ENCODE measurements at places on chromosomes 7 and 10. TPM values are rescaled to one million over a fixed set of nuclear protein-coding genes. Genes with fewer than 3 reads are reported as not detected.

Gene CNPY1
- total RNA-seq = not detected

Gene SPDYE18
- total RNA-seq = not detected

Gene HOXA3
- not detected for total RNA-seq

Gene HOXA11
- total RNA-seq = not detected

Gene ANKRD2
- total RNA-seq = 1.4 TPM

Gene UROS
- total RNA-seq = 58.9 TPM

Gene ZNF25
- 3.2 TPM for total RNA-seq

Data from airway epithelial cell (primary cell).